NCI-H345 (cell line): ENCODE measurements at places on chromosomes 3 and 15.

DNA sequence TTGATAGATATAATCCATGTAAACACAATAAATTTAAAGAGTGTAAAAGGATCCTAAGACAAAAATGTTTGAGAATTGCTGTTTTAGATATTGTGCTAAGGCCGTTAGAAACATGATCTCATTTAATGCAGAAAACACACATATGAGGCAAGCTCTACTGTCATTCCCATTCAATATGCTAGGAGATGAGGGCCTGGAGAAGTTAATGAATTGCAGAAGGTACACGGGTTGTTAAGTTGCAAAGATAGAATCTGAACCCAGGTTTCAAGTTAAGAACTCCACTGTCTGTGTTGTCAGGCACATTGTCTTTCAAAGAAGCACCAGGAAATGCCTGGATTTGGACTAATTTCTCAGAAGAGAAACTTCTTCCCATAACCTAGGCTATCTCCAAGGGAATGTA lies 65.1 kb upstream of the SAMMSON start:
- DNase-seq, result no peak

- DNase-seq, result no peak
Measured at GRCh38 chr3:124893526-124893925, 6.4 kb upstream of the ITGB5 start.

GRCh38 chr15:26156051-26156450 lies 292.9 kb upstream of the ATP10A start:
- DNase-seq, result no peak

DNA sequence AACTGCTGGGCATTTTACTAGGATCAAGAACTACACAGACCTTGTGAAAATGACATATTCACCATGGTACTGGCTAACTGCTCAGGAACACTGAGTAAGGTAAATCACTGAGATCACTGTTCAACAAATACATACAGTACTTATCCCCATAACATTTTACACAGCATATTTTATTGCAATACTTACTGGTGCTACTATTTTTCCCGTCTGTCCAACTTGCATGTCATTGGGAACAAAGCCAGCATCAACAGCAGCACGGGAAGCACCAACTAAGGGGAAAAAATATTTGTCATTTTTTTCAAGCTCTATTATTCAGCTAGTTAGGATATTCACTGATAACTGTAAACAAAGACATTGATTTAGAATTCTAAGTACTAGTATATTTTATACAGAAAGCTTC lies 37.0 kb downstream of the ETFA start:
- DNase-seq, result no peak

DNA sequence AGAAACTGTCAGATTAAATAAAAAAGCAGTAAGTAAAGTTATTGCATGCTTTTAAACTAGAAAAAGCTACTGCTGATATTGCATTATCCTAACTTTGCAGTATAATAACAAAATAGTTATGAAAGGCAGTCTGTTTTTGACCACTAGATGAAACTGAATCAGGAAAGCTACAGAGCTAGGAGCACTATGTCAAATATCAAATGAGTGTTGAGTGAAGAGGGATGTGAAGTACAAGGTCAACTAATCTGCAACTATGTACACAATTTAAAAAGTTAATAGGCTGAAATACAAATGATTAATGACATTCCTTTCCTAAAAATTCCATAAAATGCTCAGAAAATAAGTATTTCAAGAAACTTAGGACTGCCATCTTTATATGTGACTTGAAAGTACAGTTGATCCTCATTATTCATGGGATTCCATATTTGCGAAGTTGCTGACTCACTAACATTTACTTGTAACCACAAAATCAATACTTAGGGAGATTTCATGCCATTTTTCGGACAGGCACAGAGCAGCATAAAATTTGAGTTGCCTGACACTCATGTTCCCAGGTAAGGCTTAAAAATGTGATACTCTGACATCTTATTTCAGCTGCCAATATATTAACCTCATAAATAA lies 34.5 kb downstream of the SLC4A7 start:
- DNase-seq, result no peak

DNA sequence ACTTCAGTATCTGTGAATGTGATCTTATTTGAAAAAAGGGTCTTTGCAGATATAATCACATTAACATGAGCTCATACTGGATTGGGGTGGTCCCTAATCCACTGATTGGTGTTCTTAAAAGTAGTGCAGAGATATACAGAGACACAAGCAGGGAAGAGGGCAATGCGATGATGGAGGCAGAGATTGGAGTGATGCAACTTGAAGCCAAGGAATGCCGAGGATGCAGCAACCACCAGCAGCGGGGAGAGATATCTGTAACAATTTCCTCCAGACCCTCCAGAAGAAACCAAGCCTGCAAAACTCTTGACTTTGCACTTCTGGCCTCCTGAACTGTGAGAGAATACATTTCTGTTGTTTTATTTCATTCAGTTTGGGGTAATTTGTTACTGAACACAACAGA lies 171.0 kb upstream of the MBNL1 start:
- no peak for DNase-seq

DNA sequence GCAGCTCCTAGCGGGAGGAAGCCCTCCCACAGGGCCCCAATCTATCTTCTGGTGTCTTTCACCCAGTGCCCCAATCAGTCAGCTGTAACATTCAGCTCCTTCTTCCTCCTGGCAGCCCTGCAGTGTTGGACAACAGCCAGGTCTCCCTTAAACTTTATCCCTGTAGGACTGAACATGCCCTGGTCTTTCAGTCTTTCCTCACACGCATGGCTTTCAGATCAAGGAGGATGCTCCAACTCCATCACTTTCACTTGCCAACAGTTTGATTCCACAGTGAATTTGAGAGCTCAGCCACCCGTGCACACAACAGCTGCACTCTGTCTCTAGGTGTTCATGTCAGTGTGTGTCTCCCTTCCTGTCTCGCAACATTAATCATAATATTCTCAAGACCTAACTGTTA lies 28.5 kb upstream of the LRRC34 start:
- DNase-seq, result peak; percentile 2
